Stimulated activated CD4-positive, alpha-beta T cell treated with anti-CD3 and anti-CD28 coated beads, TNF-alpha, amount 100 ng/mL, for 4 hours (primary cell): ENCODE measurements at places on chromosomes 7 and 10.

GRCh38 chr10:69443354-69443753 is 7.9 kb upstream of the TSPAN15 start:
- DNase-seq = no peak

DNA sequence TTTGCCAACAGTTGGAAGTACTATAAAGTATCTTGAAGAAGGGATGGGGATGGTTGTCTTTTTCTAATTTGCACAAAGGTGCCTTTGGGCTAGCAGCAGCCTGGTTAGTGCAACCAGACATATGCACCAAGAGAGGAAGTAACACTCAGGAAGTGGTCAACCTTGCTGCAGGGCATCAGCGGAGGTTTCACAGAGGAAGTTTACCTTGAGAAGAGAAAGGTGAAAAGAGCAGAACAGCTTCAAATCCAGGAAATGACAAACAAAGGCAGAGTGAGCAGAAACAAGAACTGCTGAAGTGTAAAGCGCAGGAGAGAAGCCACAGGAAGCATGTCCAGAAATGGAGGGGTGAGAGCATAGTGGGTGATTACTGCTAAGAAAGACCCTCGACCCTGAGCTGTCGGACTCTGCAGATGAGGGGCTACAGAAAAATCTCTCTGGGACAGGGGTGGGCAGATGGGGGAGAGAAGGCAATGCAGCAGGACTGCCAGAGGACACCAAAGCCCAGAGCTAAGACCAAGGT is 66.9 kb downstream of the STK17A start:
- no peak for DNase-seq

- no peak for DNase-seq
These were observed 3.8 kb upstream of the DGKI start for GRCh38 chr7:137850571-137850970.

DNA sequence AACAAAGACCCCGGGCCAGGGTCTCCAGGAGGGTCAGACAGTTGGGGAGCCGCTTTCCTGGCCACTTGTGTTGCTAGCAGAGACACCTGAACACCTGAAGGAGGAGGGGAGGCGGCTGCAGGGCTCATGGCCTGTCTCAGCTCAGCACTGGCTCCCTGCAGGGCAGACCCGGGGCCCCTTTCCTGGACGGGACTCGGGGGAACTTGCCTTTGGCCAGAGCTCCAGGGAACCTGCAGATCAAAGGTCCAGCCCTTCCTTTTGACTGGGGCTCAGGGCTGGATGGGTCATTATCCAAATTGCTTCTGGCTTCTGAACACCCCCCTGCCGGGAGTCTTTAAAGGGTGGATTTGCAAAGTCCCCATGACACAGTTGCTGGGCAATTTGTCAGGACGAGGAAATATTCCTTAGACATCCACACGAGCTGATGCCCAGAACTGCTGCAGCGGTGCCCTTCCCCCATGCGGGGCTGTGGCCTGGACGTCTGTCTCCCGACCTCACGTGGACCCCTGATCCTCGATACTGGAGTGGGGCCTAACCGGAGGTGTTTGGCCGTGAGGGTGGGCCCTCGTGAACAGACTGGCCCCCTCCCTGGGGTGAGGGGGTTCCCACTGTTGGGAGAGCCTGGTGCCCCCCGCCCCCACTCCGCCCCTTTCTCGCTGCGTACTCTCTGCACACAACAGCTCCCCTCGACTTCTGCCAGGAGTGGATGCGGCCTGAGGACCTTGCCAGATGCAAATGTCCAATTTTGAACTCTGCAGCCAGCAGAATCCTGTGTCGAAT is 194.3 kb downstream of the ELFN1 start:
- no peak for DNase-seq

DNA sequence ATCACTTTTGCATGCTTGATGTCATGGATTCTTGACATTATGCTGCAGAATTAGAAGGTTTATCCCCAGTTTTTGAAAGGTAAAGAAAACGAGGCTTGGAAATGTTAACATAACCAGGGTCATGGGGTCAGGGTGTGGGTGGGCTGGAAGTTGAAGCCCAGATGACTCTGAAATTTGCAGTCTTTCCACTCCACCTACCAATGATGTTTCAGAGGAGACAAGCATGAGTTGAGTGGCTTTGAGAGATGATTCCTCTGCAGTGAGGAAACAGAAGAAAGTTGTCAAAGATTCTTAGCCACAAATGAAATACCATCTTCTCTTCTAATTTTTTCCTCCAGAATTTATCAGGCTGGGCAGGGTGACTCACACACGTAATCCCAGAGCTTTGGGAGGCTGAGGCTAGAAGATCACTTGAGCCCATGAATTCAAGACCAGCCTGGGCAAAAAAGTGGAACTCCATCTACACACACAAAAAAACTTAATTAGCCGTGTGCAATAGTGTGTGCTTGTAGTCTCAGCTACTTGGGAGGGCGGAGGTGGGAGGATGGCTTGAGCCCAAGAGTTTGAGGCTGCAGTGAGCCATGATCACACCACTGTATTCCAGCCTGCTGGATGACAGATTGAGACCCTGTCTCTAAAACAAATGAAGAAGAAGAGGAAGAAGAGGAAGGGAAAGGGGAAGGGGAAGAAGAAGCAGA is 239.1 kb upstream of the AUTS2 start:
- DNase-seq = no peak

DNA sequence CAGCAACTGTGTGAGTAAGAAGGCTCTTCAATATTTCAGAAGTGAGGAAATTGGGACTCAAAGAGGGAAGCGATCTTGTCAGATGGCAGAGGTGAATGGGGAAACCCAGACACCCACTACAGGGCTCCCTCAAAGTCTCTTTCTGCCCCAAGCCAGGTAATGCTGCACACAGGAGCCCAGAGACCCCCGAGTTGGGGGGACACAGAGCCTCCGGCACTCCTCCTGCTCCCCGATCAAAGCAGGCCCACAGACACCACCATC is 139.4 kb downstream of the TNS3 start:
- DNase-seq = no peak

DNA sequence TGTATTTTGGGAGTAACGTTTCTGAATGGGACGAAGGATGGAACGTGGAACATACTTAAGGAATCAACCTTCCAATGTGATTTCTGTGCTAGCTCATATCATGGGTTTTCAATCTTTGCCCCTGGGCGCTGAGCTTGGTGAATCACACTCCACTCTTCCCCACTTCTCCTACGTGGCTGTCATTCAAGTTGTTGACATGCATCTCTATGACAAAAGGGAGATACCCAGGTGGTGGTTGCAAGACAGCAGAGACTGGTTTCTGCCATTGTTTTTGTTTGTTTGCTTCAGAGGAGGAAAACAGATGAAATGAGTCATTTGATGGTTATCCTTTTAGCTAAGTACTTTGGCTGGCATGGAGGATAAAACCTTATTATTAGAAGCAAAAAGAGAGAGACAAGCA is 573.9 kb downstream of the GATA3 start:
- DNase-seq = no peak

DNA sequence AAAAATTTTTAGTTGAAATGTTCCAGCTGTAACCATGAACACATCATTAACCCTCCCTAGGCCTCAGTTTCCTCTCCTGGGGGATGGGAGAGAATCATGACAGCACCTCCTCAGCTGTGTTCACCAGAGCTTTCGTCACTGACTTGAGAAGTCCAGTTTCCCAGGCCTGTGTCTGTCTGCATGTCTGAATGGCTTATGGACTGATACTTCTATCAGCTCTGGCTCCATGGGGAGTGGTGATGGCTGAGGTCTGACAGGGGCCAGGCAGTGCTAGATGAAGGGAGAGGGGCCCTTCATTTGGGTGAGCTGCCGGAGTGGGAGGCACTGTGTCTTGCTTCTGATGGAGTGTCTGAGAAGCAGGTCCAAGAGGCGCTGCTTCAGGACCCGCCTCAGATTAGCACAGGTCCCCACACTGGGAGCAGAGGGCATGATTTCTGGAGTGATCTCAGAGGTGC is 192.9 kb downstream of the PTPN20 start:
- DNase-seq = no peak

GRCh38 chr10:77220150-77220549 is 417.5 kb downstream of the KCNMA1 start:
- DNase-seq = no peak

DNA sequence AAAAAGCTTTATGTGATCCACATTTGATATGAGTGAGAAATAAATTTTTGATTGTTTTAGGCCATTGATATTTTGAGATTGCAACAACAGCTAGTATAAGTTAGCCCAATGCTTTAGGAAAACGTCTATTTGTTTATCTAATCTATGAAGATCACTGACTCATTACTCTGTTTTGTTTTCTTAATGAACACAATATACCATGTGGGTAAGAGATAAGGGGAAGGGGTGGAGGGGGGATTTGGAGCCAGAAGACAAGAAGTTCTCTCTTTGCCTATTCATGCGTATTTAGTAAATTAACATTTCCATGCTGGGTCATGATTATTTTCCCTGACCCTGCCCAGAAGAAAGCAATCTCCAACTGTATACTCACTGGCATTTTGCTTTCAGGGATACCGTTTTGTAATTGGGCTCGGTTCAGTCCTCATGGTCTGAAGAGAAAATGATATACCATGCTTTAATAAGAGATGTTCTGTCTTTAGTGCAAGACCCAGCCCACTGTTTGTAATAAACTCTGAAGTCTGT is 359.5 kb upstream of the NPSR1 start:
- no peak for DNase-seq

DNA sequence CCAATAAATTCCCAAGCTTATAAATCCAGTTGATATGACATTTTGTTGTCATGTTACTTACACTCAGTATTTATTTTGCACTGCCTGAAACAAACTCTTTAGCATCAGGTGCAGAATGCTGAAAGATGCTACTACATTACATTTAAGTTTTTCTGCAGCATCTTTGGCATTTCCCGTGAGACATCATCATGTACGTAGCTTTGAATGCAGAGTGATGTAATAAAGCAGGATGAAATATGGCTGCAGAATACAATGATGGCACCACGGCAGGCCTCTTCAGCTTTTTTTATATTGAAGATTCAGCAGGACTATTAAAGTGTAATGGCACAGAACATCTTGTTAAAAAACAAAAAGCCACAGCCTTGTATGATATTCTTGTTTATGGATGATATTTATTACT is 531.8 kb downstream of the NXPH1 start:
- no peak for DNase-seq

DNA sequence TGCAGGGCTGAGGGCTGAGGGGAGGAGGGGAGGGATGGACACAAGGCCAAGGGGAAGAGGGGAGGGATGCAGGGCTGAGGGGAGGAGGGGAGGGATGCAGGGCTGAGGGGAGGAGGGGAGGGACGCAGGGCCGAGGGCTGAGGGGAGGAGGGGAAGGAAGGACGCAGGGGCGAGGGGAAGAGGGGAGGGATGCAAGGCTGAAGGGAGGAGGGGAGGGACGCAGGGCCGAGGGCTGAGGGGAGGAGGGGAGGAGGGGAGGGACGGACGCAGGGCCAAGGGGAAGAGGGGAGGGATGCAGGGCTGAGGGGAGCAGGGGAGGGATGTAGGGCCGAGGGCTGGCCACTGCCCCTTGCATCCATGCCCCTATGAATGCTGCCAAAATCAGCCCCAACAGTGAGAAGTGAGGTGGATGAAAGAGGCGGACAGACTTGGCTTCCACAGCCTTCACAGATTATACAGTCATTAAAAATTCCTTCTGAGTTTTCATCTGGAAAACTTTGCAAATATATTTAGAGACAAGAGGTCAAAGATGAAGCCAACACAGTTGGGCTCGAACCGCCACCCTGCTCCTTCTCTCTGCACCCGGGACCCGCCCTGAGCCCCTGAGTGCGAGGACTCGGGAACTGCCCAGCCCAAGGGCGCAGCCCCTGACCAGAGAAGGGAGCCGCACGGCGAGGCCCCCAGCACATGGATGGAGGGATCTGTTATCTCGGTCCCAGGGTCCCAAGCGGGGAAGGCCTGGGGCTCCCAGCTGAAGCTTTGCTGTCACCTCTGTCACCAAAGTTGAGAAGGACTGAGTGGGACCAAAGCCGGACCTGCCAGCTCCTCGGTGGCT is 65.8 kb downstream of the DIP2C start:
- DNase-seq = no peak

DNA sequence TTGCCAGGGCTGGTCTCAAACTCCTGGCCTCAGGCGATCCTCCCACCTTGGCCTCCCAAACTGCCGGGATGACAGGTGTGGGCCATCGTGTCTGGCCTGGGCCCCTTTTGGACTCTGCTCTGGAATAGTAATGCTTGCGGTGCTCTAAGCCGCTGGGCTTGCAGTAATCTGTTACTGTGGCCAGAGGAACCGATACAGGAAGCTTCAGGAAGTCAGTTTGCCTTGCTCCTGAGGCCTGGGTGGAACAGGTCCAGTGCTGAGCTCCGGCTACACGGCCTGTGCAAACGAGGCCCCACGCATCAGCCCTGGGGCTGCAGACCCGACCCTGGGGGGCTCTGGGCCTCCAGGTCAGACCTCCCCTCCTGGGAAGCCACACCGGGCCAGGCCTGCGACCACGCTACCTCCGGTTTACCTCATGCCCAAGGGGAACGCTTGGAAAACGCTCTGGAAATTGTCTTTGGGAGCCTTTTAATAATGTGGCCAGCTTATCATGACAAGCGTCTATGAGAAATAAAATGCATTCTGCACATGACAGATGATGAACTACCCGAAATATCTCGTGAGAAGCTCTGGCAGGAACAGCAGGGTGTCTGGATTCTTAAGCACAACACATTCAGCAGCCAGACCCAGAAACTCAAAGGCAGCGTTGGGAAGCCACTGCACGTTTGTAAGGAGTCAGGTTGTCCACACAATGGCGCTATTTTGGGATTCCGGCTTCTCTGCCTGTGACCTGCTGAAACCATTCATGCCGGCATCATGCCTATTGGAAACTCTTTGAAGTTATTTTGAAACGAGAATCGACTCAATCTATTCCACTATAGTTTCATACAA is 10.1 kb upstream of the ADAP1 start:
- DNase-seq = no peak

DNA sequence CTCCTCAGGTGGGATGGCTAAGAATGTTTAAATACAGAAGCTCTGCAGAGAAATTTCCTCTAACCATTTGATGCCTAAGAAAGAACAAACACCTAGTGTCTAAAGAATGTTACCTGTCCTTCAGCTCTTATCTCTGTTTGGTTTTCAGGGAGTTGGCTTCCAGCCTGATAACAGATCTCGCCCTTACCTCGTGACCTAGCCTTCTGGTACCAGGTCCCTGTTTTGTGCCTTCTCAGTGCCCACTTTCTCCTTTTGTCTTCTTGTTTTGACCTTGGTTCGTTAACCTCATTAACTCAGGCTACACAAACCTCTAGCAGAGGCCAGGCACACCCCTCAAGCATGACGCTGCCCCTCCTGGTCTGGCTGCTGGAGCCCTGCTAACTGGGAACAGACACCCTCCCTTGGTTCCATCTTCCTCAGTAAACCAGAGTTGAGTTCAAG is 16.1 kb upstream of the RAB11FIP2 start:
- DNase-seq = no peak

DNA sequence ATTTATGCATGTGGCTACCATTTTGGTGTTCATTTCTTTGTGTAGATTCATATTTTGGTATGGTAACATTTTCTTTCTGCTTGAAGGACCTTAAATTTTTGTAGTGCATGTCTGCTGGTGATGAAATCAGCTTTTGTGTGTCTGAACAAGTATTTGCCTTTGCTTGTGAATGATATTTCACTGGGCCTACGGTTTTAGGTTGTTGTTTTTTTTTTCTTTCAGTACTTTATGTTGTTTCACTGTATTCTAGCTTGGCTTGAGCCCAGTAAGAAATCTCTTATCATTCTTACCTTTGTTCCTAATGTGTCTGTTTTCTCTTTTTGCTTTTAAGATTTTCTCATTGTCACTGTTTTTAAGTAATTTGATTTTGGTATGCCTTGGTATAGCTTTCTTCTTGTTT is 31.9 kb downstream of the SAMD8 start:
- no peak for DNase-seq

GRCh38 chr10:129770286-129770685 is 193.8 kb downstream of the EBF3 start:
- no peak for DNase-seq
